Lower leg skin (tissue), 4 donors: ENCODE measurements at places on chromosomes 12 and 14. TPM values are rescaled to one million over a fixed set of nuclear protein-coding genes. Genes with fewer than 3 reads are reported as not detected.

- no peak for DNase-seq
Measured at GRCh38 chr12:128339631-128340030, 72.7 kb downstream of the TMEM132C start.

The PLEKHG7 gene
- total RNA-seq = not detected

The USP44 gene
- total RNA-seq = 0.42 TPM

The KRT75 gene
- 31.9 TPM for total RNA-seq

The GPD1 gene
- total RNA-seq = 37.2 TPM

DNA sequence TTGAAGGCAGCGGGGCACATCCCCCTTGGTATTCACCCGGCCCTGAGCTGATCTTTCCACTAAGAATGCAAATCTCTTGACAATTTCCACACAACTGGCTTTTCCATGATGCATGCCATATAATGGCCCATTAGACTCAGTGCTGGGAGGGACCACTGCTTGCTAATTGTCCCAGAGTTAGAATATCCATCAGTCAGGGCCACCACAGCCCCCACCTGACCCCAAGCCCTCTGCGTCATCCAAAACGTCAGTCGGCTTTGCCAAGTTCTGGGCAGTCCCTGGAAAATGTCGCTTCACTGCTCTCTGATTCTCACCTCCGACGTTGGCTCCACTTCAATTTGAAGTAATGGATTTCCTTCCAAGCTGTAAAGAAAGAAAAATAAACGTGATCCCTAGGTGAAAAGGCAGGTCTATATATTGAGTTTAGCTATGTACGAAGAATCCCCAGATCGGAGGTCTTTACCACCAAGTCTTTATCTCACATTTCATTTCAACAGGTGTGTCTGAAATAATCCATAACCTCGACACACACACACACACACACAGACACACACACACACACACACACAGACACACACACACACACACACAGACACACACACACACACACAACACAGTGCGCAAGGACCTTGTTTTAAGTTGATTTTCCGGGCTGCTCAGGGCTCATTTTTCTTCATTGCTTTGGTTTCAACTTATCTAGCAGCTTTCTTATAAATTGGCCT lies 165.5 kb upstream of the NOS1 start:
- DNase-seq = no peak

DNA sequence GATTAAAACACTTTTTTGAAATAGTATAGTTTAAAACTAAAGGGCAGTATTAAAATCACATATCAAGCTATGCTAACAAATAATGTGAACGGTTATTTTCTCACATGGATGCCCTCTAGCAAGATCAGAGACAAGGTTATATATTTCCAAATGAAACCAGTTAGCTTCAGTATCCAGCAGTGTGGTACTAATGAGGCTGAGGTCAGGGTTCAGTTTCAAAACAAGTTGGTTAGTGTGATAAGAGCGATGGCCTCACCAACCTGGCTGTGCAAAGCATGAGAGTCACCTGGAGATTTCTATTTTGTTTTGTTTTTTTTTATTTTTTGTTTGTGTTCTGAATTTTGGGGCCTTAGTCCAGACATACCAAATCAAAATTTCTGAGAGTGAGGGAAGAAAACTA lies 352.2 kb upstream of the KITLG start:
- no peak for DNase-seq

GRCh38 chr12:108611884-108612415 lies 14.1 kb upstream of the TMEM119 start:
- no peak for DNase-seq

- no peak for DNase-seq
Measured at GRCh38 chr14:36268121-36268520, 52.3 kb downstream of the MBIP start.

The RHEBL1 gene
- 1.8 TPM for total RNA-seq

GRCh38 chr12:92547906-92548305 lies 154.9 kb upstream of the PLEKHG7 start:
- DNase-seq = no peak

GRCh38 chr14:105855246-105855892 lies 329.0 kb downstream of the TMEM121 start:
- no peak for DNase-seq

DNA sequence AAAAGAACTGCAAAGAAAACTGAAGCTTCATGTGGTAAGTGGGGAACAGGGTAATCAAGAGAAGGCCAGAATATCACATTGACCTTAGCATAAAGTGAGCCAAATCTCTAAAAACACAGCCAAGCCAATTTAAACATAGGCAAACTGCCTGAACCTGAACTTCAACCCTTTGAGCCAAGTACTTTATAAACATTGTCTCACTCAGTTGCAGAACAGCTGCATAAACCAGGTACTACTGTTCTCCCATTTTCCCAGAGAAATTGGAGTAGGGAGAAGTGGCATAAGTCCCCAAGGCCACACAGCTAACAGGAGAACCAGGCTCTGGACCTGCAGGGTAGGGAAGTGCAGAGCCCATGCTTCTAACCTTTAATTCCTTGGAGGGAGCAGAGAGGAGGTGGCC lies 30.4 kb upstream of the FKBP4 start:
- DNase-seq = no peak

DNA sequence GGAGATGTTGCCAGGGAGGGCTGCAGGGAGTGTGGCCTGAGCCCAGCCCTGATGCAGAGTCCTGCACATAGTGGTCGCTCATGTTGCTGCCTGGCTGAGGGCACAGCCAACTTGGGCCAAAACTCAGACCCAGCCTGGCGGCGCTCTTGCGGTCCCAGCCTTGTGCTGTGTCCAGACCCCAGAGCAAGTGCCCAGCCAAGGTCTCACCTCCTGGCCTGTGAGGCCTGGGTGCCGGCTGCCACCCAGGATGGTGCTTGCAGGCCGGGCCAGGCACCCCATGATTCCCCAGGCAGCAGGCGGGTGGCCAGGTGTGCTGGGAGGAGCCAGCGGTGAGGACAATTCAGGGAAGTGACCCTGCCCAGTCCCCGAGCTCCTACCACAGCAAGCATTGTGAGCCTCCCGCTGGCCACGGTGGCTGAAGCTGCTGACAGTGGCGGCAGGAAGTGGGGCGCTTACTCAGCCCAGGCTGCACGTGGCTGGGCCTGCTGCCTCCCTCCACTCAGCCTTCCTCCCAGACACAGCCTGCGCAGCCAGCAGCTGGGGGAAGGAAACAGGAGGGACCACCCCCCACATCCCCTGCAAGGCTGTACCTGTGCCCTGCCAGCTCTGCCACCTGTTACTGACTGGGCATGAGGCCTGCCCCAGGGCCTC lies 17.7 kb upstream of the PGF start:
- peak; percentile 57 for DNase-seq

DNA sequence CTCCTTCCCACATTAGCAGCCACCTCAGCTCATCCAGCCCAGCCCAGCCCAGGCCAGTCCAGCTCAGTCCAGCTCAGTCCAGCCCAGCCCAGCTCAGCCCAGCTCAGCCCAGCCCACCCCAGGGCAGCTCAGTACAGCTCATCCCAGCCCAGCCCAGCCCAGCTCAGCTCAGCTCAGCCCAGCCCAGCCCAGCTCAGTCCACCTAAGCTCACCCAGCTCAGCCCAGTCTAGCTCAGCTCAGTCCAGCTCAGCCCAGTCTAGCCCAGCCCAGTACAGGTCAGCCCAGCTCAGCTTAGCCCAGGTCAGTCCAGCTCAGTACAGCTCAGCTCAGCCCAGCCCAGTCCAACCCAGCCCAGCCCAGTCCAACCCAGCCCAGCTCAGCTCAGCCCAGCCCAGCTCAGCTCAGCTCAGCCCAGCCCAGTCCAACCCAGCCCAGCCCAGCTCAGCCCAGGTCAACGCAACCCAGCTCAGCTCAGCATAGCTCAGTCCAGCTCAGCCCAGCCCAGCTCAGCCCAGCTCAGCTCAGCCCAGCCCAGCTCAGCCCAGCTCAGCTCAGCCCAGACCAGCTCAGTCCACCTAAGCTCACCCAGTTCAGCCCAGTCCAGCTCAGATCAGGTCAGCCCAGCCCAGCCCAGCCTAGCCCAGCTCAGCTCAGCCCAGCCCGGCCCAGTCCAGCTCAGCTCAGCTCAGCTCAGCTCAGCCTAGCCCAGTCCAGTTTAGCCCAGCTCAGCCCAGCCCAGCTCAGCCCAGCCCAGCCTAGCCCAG lies 63.0 kb downstream of the TMEM121 start:
- no peak for DNase-seq

- DNase-seq = no peak
Measured at GRCh38 chr12:4991801-4992200, 51.9 kb upstream of the KCNA5 start.

GRCh38 chr14:43183916-43184315 lies 1323.2 kb downstream of the FSCB start:
- DNase-seq = no peak

- DNase-seq = no peak
Measured at GRCh38 chr14:31788340-31788739, 227.1 kb downstream of the NUBPL start.

DNA sequence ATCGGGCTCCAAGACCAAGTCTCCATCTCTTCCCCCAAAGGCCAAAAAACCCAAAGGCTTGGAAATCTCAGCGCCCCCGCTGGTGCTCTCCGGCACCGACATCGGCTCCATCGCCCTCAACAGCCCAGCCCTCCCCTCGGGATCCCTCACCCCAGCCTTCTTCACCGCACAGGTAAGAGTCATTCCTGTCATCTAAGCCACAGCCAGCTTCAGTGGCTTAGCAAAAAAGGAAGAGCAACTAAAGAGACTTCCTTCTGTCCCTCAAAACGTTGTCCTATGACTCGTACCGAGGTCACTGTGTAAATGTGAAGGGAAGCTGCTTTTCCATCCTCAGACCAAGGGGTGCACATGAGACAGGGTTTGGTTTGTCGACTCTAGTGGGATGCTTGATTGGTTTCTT lies 53.4 kb downstream of the ELK3 start:
- peak; percentile 52 for DNase-seq

DNA sequence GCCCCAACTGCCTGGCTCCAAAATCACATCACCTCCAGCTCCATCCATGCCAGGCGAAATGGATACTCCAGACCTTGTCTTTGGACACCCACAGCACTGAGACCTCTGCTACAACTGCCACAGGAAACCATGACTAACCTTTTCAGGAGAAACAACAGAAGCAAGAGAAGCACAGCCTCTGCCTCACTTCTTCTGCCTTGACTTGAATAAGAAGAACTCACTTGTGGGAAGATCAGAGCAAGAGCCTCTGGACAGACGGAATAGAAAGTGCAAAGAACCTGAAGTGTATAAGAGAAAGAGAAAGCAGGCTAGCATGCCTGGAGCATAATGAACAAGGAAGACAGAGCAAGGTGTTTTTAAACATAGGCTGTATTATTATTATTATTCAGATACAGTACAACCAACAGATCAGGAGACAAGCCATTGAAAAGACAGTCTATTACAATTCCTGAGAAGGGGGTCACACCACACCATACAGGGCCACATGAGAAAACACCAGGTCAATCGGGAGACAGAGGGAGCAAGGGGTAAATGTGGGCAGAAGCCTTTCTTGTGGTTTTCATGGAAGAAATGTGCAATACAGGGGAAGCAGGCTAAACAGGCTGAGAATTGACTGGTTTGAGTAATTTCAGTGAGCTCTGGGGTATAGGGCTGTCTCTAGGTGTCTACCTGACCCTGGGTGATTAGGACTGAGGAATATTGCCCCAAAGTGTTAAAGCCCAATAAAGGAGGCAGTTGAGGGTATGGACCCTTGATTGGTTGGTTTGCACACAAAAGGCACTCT lies 7.4 kb upstream of the OR10P1 start:
- no peak for DNase-seq

- peak; percentile 88 for DNase-seq
Measured at GRCh38 chr12:122867691-122868461, 28.0 kb downstream of the VPS37B start.

DNA sequence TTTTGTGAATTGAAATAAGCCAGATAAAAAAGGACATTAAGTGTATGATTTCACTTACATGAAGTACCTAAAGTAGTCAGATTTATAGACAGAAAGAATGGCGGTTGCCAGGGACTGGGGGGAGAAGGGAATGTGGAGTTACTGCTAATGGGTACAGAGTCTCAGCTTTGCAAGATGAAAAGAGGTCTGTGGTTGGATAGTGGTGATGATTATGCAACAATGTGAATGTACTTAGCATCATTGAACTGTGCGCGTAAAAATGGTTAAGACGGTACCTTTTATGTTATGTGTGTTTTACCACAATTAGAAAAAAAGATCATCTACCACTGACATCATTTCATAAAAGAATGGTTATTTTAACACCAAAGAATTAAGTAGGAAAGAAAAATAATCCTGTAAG lies 35.9 kb downstream of the RNFT2 start:
- no peak for DNase-seq

GRCh38 chr12:127893895-127894609 lies 372.9 kb upstream of the TMEM132C start:
- DNase-seq = no peak

GRCh38 chr14:92877757-92878431 lies 45.1 kb upstream of the CHGA start:
- no peak for DNase-seq
